Gastrocnemius medialis (tissue), 4 donors: ENCODE measurements at places on chromosomes 11 and 22. TPM values are rescaled to one million over a fixed set of nuclear protein-coding genes. Genes with fewer than 3 reads are reported as not detected.

Gene MN1
- total RNA-seq = 40.0 TPM

Gene SLC22A6
- not detected for total RNA-seq

Gene ABTB2
- 30.7 TPM for total RNA-seq

Gene TSGA10IP
- not detected for total RNA-seq

Gene NPAS4
- total RNA-seq = not detected

Gene APOA4
- total RNA-seq = not detected

Gene RIMBP3C
- total RNA-seq = 0.04 TPM

Gene SLC43A3
- 22.5 TPM for total RNA-seq

Gene PGR
- total RNA-seq = 0.20 TPM

- no peak overlapping the region for H3K27ac ChIP-seq
- H3K36me3 ChIP-seq = peaks cover 33% of the 10 kb centered on the region
Measured at GRCh38 chr11:64894070-64894811, 15.8 kb upstream of the EHD1 start.

GRCh38 chr11:130420478-130421198 lies 7.8 kb downstream of the ADAMTS8 start:
- H3K36me3 ChIP-seq = no peaks in the 10 kb centered on the region
- no peaks in the 10 kb centered on the region for H3K4me1 ChIP-seq
- DNase-seq = no peak
- no peak overlapping the region for H3K4me3 ChIP-seq
- H3K27me3 ChIP-seq = no peaks in the 10 kb centered on the region
- no peak overlapping the region for H3K27ac ChIP-seq

GRCh38 chr11:71283971-71284441 lies 31.6 kb upstream of the SHANK2 start:
- H3K36me3 ChIP-seq = no peaks in the 10 kb centered on the region
- H3K4me1 ChIP-seq = no peaks in the 10 kb centered on the region
- H3K27ac ChIP-seq = no peak overlapping the region
- no peaks in the 10 kb centered on the region for H3K27me3 ChIP-seq
- DNase-seq = no peak
- no peak overlapping the region for H3K4me3 ChIP-seq

- no peak overlapping the region for H3K27ac ChIP-seq
- no peaks in the 10 kb centered on the region for H3K4me1 ChIP-seq
- no peak for DNase-seq
Measured at GRCh38 chr11:114610984-114611944, 15.7 kb upstream of the NXPE4 start.

DNA sequence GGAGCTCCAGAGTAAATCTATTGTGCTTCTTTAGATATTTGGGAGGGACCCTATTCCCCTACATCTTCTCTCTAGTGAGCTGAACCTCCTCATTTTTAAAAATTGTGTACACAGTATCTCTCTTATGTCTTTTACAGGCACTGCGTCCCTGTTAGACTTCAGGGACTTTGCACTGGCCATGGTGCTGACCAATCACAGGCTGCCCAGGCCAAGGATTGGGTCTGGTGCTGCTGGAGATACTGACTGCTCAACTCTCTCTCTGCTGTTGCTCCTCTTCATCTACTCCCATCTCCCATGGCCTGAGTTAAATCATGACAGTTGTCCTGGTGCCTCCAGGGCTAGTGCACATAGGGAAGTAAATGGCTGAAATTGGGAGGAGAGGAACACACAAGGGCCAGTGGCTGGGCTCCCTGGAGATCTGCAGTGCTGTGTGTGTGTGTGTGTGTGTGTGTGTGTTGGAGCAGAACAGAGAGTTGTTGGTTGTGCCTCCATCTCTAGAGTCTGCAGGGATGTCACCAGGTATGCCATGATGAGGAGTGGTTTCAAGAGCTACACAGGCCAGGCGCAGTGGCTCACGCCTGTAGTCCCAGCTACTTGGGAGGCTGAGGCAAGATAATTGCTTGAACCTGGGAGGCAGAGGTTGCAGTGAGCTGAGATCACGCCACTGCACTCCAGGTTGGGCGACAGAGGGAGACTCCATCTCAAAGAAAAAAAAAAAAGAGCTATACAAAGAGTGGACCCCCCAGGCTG lies 155.3 kb downstream of the ST3GAL4 start:
- H3K4me3 ChIP-seq = no peak overlapping the region
- no peak for DNase-seq
- H3K4me1 ChIP-seq = no peaks in the 10 kb centered on the region
- H3K27ac ChIP-seq = no peak overlapping the region
- H3K36me3 ChIP-seq = no peaks in the 10 kb centered on the region

GRCh38 chr22:22092974-22093373 lies 110.4 kb upstream of the TOP3B start:
- peaks cover 5% of the 10 kb centered on the region for H3K27me3 ChIP-seq
- no peak overlapping the region for H3K27ac ChIP-seq
- H3K4me1 ChIP-seq = no peaks in the 10 kb centered on the region

DNA sequence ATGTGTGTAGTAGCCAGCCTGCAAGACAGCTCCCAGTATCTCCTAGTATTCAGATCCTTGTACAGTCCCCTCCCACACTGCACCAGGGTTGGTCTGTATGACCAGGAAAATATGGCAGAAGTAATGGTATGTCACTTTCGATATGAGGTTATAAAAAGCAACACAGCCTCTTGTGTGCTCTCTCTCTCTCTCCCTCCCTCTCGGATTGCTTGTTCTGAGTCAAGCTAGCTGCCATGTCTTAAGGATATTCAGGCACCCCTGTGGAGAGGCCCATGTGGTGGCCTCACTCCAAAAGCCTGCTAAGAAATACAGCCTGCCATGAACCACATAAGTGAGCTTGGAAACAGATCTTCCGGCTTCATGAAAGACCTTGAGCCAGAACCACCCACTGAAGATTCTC lies 25.4 kb downstream of the FXYD6 start:
- no peak overlapping the region for H3K4me3 ChIP-seq
- no peaks in the 10 kb centered on the region for H3K36me3 ChIP-seq
- DNase-seq = no peak
- H3K4me1 ChIP-seq = no peaks in the 10 kb centered on the region

GRCh38 chr11:66076561-66076960 lies 6.5 kb downstream of the PACS1 start:
- no peaks in the 10 kb centered on the region for H3K27me3 ChIP-seq
- peaks cover 2% of the 10 kb centered on the region for H3K4me1 ChIP-seq
- no peak overlapping the region for H3K27ac ChIP-seq
- DNase-seq = no peak

GRCh38 chr11:124276081-124276480 lies 19.9 kb downstream of the OR8G5 start:
- no peak for DNase-seq
- H3K36me3 ChIP-seq = no peaks in the 10 kb centered on the region
- no peak overlapping the region for H3K4me3 ChIP-seq
- H3K27ac ChIP-seq = no peak overlapping the region
- H3K27me3 ChIP-seq = no peaks in the 10 kb centered on the region

GRCh38 chr11:118076754-118077281 lies at the start of gene TMPRSS4:
TSS of gene TMPRSS4 (plus strand) at chr11:118077078. CDS start at chr11:118077303, 225 bp downstream.
- no peak within 1 kb of the TSS for H3K27ac ChIP-seq
- no peak within 1 kb of the TSS for H3K4me3 ChIP-seq
- H3K4me1 ChIP-seq = no peaks in the 10 kb centered on the region
- no peak for DNase-seq
- no peaks in the 10 kb centered on the region for H3K36me3 ChIP-seq
